ENCODE measurements at places on chromosomes 7 and 10.

- no peak for DNase-seq
Observed at GRCh38 chr7:91778416-91778815, 102.1 kb downstream of the MTERF1 start.

- no peak for DNase-seq
Observed at GRCh38 chr10:31953080-31953479, 24.4 kb upstream of the ARHGAP12 start.

DNA sequence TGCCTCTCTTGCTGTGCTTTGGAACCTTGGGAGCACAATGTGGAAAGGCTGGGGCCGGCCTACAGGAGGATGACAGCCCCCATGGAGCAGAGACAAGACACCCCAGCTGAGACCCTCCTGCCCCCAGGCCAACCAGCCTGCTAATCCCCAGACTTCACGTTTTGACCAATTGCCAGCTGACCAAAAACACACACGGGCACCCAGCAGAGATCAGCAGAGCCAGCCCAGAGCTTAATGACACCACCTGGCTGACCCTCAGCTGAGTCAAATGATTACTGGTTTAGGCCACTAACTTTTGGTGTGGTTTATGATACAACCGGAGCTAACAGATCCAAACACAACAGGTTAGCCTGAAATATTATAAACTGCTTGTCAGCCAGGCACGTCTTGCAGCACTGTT lies 111.2 kb upstream of the KIF5B start:
- no peak for DNase-seq

DNA sequence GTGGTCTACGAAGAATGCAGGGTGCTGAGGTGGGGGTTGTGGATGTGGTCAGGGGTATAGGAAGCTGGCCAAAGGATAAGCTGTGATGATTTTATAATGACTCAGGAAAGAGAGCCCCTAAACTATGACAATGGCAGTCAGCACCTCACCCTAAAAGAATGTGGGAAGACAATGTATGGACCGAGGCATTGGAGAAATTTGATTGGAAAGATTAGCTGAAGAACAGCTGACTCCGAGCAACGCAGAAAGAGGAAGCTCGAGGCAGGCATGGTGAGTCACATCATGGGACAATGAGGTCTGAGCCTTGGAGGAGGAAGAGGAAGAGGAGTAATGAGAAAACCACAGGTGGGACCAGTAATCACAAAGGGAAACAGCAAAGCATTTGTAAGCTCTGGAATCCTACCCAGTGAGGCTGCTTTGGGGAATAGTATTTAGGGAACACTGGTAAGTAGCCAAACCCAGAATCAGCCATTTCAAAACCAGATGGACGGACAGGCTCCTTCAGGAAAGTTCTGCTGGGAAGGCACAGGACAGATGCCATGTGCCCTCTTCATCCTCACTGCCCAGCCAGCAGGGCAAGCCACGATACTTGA lies 295.4 kb downstream of the PRPF18 start:
- DNase-seq: no peak

DNA sequence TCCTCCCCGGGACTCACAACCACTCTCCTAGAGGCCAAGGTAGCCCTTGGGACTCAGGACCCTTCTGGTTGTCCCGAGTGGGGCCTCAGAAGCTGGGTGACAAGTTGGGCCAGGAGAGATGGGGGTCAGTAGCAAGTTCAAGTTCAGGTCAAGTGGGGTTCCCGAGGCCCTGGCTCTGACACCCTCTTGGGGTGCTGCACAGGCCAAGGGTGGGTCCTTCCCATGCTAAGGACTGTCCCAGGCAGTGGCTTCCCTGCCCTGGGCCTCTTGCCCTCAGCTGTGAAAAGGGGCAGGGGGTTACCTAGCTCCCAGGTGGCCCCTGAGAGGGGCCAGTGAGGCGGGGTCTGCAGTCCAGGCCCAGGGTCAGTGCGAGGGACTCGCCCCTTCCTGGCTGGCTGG lies 115.4 kb upstream of the TNRC18 start:
- no peak for DNase-seq

GRCh38 chr10:36597756-36598320 lies 527.6 kb upstream of the ANKRD30A start:
- DNase-seq: no peak

DNA sequence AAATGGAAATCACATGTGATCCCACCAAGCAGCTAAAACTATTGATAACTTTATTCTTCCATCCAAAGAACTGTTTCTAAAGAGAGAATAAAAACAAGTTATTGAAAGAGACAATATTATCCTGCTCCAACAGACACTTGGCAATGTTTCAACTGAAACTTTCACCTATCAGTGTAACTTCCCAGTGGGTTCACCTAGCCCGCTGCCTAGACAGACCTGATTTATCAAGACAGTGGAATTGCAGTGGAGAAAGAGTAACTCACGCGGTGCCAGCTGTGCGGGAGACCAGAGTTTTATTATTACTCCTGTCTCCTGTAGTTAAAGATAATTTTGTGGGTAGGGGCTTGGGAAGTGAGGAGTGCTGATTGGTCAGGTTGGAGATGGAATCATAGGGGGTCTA lies 199.8 kb downstream of the AHR start:
- no peak for DNase-seq

- DNase-seq: no peak
Observed at GRCh38 chr7:93862651-93863050, 27.9 kb downstream of the TFPI2 start.

DNA sequence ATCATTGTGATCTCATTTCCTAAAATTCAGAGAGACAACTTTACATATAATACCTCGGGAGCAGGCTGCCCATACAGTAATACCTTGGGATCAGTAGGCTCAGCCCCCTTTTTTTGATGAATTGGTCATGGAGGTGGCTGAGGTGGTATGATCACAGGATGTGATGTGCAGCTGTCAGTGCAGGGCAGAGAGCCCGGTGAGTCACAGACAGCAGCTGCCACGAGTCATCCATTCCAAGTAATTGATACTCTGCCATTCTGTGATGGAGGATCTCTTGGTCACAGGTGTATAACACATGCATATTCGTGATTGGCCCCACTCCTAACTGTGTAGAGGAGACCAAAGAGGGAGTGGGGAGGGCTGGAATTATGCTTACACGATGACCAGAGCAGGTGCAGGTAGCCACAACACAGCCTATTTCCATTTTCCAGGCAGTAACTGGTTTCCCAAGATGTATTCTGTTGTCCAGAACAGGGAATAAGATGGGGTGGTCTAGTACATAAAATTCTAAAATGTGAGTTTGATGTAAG lies 14.1 kb downstream of the NRCAM start:
- DNase-seq: no peak

GRCh38 chr7:155594961-155595366 lies 48.6 kb upstream of the CNPY1 start:
- DNase-seq: no peak

GRCh38 chr10:101018600-101019439 lies 12.1 kb downstream of the PDZD7 start:
- DNase-seq: peak; percentile 68

- DNase-seq: no peak
Observed at GRCh38 chr10:16795410-16796073, 21.7 kb downstream of the RSU1 start.

All from effector memory CD8-positive, alpha-beta T cell (primary cell).